D721Med (cell line): ENCODE measurements at places on chromosomes 5 and 9.

DNA sequence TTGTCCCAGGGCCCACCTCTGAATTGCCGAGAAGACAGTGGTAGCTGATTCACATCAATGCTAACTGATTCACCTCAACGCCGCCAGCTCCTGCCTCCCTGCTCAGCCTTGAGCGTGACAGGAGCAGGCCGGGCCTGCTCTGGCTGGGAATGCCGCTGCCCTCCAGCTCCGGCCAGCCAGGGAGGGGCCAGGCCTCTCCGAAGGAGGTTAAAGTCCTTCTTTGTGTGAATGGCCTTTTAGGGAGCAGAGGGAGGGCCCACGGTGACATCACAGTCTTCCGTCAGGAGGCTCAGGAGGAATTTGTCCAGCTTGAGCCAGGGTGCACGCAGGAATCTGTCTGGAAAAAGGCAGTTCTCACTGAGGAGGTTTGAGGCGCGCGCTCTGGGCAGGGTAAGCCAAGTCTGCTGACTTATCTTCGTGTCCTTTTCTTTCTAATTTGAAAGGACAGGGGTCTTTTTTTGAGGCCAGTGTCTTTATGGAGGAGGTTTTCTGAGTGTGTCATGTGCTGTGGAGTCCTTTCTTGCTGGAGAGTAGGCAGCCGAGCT lies 82.7 kb downstream of the C9orf152 start:
- no peak for DNase-seq

DNA sequence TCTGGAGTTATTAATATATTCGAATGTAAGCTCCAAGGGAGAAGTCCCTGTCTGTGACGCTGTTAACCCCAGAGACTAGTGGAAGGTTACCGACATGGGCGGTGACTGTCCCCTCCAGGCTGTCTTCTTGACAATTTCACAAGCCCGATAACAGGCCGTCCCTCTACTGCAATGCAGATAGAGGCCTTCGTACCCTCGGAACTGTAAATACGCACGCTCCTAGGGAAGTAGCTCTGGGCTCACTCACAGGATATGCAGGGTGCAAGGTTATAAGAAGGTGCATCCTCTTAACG lies 680 bp upstream of the RFK start:
- DNase-seq: no peak

GRCh38 chr5:147830035-147830434 lies 1.4 kb downstream of the SPINK1 start:
- no peak for DNase-seq

DNA sequence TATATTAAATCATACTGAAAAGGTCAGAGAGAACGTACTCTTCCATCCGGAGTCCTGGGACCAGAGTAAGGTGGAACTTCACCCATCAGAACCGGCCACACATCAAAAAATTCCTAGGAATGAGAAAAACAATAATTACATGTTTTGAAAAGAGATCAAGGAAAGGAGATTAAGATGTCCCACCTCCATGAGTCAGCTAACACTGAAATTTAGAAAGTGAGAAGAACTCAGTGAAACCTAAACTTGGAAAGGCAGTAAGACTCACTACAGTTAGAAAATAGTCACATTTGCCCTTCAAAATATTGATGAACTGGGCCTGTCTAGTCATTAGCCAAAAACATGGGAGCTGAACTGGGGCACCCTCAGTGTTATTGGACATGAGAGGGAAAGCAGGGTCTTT lies 23.0 kb downstream of the PDE6A start:
- no peak for DNase-seq

DNA sequence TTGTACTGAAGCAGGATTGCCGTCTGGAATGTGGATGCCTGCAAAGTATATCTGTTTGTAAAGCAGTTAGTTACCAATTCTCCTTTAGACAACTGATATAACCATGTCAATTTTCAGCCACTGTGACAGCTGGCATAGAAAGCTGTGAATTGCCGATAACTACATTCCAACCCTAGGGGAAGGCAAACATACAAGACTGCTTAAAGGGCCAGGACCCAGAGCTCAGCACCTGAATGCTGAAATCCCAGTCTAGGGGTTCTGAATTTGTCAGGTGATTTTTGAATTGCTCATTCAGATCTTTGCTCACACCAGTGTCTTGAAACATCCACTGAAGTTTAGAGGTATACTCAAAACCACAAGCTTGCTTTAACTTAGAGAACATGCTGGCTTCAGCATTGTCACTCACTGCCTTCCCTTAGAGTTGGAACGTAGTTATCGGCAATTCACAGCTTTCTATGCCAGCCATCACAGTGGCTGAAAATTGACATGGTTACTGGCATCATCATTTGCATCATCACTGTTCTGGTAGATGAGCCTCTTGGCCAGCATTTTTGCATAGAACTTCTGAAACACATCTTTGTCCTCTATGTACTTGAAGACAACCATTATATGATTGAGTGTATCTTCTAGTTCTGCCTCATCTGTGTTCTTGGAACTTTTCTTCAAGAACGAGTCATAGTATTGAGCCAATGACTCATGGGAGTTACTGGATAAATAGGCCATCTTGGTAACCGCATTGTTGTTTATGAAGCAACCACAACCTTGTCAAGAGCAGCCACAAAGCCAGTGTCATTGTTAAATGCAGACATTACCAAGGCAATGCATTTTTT lies 82.1 kb downstream of the CCDC192 start:
- DNase-seq: no peak

DNA sequence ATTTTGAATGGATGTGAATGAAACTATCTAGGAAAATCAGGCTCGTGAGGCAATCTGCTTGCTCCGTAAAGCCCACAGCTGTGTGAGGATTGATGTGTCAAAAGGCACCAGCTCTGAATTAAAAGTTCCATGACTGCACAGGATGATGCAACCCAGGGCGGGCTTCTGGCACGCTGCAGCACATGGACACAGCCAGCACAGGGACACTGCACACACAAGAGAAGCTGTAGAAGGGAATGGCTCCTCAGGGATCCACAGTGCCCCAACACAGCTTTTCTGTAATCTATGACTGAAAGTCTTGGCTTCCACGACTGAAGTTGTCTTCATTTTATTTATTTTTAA lies 151.0 kb downstream of the GCNT1 start:
- DNase-seq: no peak

GRCh38 chr9:122785269-122785668 lies 3.5 kb upstream of the OR5C1 start:
- DNase-seq: no peak

DNA sequence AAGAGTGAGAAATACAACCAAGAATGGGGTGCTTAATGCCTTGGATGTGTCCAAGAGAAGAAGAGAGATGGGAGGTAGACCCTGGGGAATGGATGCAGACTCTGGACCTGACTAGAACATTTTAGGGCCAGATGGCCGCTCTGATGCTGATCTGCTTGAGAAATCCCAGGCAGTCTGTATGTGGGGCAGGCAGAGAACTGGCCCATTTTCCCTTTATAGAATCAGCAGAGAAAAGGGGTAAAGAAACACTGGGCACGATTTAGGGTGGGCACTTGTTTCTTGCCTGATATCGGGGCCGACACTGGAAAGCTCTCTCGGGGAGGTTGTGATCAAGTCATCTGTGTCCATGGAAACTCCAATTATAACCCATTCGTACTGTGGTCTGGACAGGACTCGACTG lies 118.5 kb upstream of the FSTL4 start:
- DNase-seq: no peak

- DNase-seq: no peak
Measured at GRCh38 chr5:31469886-31470285, 62.0 kb downstream of the DROSHA start.

DNA sequence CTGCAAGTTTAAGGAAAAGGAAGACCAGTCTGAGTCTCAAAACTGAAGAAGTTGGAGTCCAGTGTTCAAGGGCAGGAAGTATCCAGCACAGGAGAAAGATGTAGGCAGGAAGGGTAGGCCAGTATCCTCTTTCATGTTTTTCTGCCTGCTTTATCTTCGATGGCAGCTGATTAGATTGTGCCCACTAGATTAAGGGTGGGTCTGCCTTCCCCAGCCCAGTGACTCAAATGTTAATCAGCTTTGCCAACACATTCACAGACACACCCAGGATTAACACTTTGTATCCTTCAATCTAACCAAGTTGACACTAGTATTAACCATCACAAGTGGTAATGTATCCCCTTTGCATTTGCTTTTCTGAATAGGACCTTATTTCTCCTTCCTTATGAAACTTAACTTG lies 535.9 kb upstream of the FTMT start:
- no peak for DNase-seq

DNA sequence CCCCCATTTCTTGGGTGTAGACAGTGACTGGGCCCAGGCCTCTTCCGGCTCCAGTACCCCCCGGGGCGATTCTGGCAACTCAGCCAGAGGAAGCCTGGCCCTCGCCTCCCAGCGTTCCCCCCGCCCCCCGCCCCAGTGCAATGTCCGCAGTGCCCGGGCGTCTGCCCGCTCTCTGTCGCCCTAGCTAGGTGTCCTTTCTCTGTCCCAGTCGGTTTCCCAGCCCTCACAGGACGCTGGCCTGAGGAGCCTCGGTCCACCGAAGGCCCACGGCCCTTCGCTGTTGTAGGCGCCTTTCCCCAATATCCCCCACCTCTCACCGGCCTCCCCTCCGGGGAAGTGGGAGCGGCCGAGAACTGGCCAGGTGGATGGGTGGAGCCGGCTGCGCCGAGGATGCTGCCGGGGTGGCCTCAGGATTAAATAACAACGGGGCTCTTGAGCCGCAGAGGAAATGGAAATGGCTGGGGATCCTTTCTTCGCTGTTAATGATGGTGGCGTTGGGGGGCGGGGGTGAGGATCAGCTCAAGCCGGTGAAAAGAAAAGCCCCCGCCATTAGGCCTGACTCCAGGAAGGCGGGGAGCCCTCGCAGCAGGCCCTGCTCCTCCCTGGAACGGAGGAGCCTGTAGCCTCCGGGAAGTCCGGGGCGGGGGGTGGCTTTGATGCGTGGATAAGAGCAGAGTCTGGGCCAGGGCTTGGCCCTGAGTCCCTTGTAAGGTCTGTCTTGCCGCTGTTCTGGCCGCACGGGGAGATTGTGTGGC lies 1.1 kb upstream of the SPRY4 start:
- DNase-seq: peak; percentile 33

DNA sequence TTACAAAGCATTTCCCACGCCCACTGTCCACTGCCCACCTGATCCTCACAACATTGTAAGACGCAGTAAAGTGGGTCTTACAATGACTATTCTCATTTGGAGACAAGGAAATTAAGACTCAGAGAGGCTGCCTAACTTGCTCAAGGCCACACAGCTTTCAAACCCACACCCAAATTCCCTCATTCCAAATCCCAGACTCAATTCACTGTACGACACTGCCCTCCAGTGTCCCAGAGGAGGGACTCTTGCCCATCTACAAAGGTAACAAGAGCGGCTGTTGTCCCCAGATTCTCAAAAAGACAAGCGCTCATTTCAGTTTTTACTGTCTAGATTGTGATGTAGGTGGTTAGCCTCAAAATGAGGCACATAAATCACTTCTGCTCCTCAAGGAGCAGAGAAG lies 184.6 kb downstream of the ACTL7B start:
- DNase-seq: no peak

DNA sequence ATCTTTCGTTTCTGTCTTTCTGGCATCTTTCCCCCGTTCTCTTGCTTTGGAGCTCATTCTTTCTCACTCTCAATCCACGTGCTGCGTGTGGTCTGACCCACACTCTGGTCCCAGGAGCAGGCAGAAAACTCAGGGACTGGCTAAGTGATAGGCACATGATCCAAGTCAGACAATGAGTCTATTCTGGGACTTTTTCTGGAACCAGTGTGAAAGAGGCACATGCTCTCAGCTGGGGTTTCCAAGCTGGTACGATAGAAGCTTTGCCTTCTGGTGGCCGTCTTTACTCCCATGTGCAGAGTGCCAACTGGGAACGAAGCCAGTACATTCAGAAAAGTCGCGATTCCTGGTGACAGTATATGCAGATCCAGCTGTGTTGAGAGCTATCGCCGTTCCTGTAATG lies 94.4 kb downstream of the PDZD2 start:
- DNase-seq: no peak

GRCh38 chr5:16486711-16487111 lies 21.1 kb upstream of the ZNF622 start:
- DNase-seq: no peak

GRCh38 chr5:171405615-171406014 lies 13.8 kb upstream of the FGF18 start:
- DNase-seq: no peak

GRCh38 chr9:91771864-91772263 lies 178.2 kb downstream of the ROR2 start:
- DNase-seq: no peak

DNA sequence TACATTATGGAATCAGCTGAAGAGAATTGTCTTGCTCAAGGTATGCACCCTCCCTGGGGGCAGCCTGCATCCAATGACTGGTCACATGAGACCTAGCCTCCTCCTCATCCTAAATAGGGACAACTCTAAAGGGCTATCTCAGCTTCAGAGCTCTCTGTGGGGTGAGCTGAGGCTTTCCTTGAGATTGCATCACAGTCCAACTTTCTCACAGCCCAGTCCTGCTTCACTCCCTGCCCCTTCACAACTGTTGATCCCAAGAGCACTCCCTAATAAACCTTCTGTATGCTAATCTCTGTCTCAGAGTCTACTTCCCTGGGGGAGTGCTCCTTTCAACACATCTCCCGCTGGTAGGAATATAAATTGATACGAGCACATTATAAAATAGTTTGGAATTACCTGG lies 44.1 kb upstream of the ERBIN start:
- DNase-seq: no peak
